ENCODE measurements at places on chromosomes 5 and 9.
A peak's percentile ranks its signal among the peaks of the same experiment; 100 is the strongest.

DNA sequence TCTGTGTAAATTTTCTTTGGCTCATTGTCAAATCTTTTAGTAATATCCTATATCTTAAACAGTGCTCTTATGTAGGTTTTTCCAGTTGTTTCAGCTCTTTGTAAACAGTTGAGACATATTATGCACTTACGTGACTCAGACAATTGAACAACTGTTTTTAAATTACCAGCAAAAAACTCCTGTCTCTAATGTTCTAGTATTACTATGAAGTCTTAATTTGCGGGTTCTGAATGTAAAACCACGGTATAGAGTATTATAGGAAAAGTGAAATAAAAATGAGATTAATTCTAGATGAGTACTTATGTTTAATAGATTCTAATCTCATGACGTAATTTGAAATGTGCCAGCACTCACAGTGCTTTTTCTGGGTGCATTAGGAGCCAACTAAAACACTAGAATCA, 136.0 kb downstream of the GDNF start:
- DNase-seq, result no peak

DNA sequence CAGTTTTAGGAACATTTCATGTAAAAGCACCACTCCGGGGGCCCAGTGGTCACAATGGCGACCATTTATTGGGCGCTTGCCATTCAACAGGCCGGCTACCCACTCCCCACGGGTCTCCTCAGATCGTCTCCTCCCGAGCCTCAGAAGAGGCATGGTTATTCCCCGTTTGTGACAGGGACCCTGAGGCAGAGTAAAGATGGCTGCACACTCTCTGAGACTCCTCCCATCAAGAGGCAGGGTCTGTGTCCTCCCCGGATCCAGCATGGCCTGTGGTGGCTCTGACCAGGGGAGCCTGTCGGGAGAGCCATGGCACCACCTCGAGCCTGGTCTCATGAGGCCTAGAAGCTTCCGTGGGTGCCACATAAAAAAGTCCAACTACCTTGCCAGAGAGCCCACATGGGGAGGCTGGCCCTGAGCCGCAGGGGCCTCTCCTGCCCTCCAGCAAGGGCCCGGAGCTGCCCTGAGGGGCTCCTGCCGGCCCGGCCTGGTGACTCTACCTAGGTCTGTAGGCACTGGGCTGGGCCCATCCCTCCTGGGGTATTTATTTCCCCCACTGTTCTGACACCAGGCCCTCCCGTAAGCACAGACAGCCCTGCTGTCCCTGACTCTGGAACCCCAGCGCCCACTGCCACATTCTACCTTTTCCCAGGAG, 90.8 kb downstream of the VAV2 start:
- DNase-seq, result no peak

DNA sequence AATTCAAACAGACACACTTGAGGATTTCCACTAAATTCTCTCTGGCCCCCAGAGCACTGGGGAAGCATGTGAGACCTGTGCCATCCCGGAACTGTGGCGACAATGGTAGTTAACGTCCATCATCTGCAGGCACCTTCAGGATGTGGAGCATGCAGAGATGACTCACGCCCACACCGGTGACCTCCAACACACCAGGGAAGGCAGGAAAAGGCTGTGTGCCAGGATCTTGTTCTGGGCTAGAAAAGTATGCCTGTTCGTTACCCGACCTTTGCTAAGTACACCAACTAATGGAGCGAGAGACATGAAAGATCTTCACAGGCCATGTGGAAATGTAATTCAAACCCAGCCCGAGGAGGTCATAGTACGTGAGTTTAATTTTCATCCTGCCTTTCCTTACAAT, 208.8 kb downstream of the MELK start:
- DNase-seq, result no peak

DNA sequence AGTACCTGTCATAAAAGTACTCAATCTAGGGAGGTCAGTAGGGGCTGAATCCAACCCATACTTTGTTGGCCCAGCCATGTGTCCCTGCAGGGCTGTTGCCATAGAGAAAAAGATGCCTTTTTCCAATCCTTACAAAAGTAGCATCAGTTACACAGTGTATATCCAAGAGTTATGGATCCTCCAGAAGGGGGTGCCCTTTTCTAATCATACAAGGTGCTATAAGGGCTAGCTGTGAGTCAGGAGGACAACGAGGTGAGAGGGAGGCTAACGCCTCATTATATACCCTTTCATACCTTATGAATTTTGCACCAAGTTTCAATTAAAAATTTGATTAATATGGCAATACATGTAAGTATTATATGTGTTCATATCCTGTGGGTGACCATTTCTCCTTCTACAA, 4.8 kb downstream of the KIAA0825 start:
- no peak for DNase-seq

DNA sequence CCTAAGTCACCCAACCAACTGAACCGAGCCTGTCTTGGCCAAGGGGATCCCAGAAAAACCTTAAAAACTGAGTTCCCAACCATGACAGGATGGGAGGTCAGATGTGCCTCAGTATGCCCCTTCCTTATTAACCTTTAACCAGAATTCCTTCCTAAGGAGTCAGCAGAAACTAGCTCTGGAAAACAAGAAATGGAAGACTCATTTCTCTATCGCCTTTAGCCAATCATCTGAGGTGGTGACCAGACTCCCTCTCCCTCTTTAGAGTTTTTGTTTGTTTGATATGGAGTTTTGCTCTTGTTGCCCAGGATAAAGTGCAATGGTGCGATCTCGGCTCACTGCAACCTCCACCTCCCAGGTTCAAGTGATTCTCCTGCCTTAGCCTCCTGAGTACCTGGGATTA, 37.5 kb downstream of the SLC28A3 start:
- no peak for DNase-seq

DNA sequence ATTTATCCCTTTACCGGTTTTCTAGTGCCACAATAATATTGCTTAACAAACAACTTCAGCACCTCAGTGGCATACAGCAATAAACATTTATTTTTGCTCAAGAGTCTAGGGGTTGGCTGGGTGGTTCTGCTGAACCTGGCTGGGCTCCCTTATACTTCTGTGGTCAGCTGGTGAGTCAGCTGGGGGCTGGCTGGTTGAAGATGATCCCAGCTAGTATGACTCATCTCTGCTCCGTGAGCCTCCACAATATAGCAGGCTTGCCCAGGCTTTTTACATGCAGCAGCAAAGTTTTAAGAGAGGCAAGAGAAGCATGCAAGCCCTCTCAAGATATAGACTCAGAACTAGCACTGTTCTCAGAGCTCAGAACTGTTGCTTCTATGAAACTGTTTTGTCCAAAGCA, 523.5 kb upstream of the CLINT1 start:
- DNase-seq, result peak; percentile 98

GRCh38 chr5:90390326-90390725, 19.2 kb downstream of the CETN3 start:
- no peak for DNase-seq

DNA sequence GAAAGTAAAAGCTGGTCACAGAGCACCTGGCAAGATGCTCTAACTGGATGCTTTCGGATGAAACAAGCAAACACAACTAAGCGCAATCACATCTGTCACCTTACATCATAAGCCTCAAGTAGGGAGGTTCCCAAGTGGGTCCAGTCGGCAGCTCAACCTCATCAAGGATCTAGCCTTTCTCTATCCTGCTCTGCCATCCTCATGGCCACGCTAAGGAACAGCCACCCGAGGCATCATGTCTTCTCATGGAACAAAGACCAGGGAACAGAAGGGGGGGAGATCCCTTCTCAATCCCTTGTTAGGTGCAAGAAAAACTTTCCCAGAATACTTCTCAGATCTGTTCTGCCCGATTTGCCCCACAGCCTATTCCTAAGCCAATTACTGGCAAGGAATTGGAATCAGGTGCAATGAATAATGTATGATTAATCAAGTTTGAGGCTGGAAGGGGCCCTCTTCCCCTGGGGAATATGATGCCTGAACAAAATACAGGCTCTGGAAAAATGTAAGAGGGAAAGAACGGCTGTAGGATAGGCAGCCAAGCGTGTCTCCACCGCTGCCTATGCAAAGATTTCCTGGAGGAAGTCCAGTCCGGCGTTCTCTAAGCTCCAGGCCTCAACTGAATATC, 1.3 kb upstream of the HABP4 start:
- DNase-seq, result no peak

DNA sequence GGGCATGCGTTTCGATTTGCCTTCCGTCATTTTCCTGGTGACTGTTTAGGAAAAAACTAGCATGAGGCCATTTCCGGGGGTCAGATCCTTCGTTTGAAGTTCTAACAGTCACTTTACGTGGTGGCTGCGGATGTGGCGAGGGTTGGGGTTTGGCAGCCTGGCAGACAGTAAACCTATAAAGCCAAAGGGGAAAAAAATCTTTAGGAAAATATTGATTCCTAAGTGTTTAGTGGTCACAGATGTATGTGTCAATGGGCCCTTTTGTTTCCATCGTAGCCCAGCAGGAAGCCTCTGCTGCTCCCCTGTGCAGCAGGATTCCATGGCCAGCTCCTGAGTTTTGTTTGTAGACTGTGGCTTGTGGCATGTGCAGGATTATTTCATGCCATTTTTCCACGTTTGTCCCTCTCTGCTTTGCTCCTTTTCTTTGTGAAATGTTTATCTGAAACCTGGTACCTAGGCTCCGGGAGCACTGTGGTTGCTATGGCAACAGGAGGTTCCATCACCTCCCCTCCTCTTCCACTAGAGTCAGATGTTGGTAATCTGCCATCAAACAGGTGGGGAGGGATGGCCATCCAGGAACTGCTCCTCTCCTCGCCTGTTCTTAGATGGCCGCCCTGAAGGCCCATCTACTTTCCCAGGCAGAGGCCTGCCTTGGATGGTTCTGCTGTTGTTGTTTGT, 202.3 kb downstream of the AOPEP start:
- no peak for DNase-seq

DNA sequence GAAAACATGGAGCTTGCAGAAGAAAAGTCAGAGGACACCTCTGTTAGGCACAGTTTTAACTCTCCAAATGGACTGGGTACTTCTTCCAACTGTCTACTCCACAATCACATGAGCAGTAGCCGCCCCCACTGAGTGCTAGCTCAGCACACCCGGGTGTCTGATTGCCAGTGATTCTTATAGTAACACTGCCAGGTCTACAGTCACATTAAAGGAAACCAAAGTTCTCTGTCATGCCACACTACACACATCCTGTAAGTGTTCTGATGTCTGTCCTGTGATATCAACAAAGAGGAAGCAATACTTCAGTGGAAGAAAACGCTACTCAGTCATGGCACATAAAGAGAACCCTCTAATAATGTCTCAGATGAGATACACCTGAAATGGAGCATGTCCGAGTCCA, at the start of gene HAVCR2:
Gene HAVCR2 (minus strand): TSS at position 69 of the 400 bp plus-strand sequence. CDS start 61 bp downstream, at position 8.
- no peak for DNase-seq

- no peak for DNase-seq
Observed at GRCh38 chr5:56052735-56053134, 58.0 kb upstream of the IL6ST start.

DNA sequence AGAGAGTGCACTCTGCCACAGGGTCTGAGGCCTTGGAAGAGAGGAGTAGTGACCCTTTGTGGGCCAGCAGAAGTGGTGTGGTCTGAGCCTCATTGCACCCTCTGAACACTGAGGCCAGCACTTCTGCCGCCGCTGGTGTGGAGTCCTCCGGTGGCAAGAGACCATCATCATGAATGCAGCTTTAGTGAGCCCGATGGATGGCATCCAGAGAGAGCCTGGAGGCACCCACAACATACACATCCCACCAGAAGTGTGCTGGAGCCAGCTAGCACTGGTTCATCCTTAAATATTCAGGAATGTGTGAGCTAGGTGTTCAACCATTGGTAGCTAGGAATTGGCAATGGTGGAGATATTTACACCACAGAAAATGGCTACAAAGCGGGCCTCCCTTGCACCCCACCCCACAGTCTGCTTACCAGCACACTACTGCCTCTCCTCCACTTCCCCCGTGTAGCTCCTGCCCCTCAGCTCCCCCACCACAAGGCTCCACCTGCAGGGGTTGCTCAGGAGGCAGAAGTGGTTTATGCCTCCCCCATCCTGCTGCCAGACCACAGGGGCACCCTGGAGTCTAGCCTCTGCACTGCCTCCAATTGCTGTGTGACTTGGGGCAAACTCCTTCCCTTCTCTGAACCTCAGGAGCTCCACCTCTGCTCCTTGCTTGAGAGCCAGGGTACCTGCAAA, 16.4 kb downstream of the SLC6A7 start:
- DNase-seq, result no peak

- DNase-seq, result no peak
Observed at GRCh38 chr5:128083811-128084227, 253 bp downstream of the SLC12A2 start.

DNA sequence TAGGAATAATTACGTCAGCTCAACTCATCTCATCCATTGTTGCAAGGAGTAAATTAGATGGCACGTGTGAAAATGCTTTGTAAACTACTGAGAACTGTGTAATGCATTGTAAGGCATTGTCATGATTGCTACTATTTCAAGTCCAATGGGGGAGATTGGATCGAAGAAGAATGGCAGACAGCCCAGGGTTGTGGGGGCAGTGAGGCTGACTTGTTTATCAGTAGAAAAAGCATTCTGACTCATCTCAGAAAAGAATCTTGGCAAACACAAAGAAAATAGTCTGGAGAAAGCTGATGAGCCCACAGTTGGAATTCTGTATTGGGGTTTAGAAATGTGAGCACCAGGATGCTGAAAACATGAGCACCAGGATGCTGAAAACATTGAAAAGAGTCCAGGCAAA, 28.0 kb upstream of the DAP start:
- peak; percentile 92 for DNase-seq

DNA sequence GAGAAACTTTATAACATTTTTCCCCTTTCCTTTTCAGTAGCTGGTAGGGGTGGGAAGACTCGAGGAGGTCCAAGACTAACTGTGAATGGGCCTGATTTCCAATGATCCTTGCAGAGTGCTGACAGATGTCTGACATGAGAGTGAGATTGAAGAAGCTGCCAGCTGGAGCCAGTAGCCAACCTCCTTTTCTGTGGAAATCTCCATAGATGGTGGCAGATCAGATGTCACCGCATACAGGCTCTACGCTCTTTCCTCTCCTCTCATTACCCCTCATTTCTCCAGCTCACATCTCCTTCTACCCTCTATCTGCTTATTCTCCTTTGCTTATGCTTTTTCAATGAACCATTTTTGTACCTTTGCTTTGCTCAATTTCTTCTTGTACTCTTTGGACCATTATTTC, 395.2 kb upstream of the TNC start:
- DNase-seq, result no peak

- no peak for DNase-seq
Observed at GRCh38 chr9:120310035-120310434, 269.9 kb downstream of the CDK5RAP2 start.

All from SJSA1 (cell line).